ENCODE measurements at places on chromosomes 3 and 15.
A peak's percentile ranks its signal among the peaks of the same experiment; 100 is the strongest.

DNA sequence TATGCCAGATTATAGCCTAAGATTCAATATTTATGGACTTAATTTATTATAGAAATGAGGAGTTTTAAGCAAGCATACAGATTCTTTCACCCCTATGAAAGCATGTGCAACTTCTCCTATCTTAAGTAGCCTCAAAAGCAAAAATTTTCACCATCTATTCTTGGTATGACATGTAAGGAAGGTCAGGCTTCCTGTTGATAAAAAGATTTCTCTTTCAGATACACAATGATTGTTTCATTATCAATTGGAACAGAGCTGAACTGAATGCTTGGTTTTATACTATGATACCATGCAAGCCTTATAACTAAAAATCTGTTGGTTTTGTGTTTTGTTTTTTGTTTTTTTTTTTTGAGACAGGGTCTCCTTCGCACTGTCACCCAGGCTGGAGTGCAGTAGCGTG, 3.9 kb downstream of the GRK7 start:
- no peak for DNase-seq

DNA sequence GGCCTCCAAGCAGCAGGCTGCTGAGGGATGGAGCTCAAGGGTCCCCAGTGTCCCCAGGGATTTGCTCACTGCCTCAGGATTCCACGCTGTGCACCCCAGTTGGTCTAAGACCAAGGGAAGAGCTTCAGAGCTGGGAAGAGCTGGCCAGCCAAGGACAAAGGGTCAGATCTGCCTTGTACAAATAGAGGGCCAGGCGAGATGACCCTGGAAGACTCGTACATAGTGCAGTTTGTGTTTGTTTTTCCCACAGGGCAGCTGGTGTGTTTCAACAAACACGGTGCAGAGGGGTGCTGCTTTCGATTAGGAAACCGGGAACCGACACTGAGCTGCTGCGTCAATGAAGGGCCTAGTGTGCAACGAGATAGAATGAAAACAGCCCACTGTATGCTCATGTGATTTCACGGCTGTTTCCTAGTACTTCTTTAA, 56.1 kb upstream of the TRPM1 start:
- no peak for DNase-seq

DNA sequence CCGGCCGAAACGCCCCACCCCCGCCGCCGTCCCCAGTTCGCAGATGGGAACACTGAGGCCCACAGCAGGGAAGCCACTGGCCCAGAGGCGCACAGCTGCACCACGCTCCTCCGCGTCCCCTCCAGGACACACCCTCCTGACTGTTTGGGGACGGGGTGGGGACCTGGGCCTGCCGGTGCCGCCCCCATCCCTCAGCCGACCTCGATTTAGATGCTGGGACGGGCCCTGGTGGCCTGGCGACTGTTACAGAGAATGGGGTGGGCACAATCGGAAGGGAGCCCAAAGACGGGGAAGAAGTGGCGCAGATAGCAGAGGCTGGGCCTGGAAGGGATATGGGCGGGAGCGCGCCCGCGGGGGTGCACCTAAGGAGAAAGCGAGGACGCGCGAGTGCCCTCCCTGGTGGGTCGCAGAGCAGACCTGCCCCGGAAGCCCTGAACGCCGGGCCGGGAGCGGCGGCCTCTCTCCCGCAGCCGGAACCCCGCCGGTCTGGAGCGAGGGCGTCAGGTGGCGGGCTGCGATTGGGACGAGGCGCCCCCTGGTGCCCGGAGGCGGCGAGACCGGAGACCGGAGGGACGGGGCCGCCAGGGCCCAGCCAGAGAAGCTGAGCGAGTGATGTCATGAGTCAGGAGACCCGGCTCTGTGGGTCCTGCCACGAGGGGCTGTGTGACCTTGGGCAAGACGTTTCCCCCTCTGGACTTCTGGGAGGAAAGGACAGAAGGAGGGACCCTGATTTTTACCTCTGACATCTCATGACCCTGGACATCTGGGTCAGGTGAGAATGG, 78.4 kb downstream of the IQSEC1 start:
- peak; percentile 86 for DNase-seq

GRCh38 chr15:41048397-41048796, 67.7 kb downstream of the INO80 start:
- DNase-seq = no peak

DNA sequence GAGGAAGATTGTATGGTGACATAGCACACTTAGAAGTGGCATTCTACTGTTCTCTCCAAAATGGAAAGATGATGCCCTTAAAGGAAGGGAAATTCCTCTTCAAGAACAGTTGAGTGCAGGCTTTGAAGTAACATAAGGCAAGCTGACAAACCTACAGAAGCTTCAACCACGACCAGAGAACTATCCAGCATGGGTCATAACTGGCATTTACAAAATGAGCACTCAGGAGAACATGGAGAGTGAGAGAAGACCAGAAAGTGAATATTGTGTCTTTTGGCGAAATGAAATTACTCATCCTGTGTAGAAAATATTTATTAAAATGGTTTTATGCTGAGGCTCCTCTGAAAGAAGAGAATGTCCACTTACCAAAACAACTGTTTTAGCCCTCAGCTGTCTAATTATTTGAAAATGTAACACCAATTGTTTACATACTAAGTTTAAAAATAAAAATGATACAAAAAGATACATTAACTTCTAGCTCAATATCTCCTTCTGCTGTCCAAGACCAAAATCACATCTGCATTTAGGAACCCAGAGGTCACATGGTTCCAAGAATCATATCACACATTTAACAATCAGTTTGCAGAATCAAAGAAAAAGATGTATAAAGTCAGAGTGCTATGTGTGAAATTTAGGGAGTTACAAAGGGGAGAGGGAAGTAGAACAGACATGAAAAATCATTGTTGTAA, 216.9 kb downstream of the ATP8B4 start:
- DNase-seq = no peak

DNA sequence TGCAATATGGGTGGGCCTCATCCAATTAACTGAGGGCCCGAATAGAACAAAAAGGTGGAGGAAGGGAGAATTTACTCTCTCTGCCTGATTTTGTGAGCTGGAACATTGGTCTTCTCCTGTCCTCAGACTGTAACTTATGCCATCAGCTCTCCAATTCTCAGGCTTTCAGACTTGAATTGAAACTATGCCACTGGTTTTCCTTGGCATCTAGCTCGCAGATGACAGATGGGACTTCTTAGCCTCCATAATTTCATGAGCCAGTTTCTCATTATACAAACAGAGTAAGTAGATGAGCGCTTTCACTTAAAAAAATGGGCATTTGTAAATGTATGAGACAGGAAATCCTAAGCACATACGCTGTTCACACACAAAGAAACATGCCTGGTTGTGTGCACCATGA, 8.7 kb upstream of the PTX3 start:
- DNase-seq = no peak

DNA sequence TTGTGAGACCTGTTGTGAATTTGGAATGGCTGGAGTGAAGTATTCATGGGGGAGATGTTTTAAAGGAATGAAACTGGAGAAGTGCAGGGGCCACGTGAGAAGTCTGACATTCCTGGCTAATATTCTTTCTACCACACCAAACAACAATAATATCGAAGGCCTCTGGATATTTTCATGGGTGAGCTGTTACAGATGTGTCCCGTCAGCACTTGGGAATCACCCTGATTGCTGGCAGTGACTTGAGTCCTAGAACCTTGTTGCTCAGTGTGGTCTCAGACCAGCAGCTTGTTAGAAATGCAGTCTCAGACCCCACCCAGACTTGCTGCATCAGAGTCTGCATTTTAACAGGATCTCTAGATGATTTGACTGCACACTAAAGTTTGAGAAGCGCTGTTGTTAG, 113.8 kb downstream of the ITPR1 start:
- no peak for DNase-seq

- no peak for DNase-seq
Observed at GRCh38 chr3:167839460-167840134, 104.1 kb downstream of the SERPINI1 start.

DNA sequence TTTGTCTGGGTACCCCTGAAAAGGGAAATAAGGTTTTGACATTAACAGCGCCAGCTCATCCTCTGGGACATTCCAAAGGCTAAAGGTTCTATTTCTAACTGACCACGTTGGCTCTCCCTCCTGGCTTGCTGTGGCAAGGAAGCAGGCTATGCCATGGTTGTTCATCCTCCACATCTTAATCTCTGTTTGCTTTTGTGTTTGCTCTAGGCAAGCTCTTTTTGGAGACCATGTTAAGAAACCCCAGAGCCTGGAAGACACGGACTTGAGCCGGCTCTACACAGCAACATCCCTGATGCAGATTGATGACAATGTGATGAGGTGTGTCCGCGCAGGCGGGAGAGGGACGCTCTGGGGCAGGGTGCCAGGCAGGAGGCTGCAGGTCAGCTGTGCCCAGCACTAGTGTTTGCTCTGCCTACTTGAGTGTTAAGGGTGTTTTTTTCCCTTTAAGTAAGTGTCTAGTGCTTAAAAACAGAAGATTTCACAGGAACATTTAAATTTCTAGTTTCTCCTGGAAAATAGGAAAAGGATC, 33.3 kb downstream of the RLBP1 start:
- DNase-seq = no peak

GRCh38 chr15:68228143-68228970, 1.2 kb downstream of the CLN6 start:
- no peak for DNase-seq

DNA sequence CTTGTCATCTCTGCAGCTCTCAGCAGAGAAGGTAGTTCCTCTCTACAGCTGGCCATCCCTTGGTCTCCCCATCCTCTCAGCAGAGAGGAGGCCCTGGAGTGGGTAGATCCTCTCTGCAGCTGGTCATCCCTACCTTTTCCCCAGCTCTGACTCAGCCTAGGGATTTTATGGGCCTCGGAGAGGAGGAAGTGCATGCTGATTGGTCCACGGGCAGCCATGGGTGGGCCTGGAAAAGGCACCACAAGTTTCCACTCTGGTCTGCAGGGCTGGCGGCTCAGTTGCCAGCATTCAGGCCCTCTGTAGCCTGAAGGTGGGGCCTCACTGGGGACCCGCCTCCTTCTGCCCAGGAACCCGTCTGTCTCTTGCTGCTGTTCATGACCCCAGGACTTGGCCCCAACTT, 36.9 kb downstream of the NR1D2 start:
- DNase-seq = no peak

- DNase-seq = no peak
Observed at GRCh38 chr15:69798481-69799250, 299.1 kb downstream of the TLE3 start.

DNA sequence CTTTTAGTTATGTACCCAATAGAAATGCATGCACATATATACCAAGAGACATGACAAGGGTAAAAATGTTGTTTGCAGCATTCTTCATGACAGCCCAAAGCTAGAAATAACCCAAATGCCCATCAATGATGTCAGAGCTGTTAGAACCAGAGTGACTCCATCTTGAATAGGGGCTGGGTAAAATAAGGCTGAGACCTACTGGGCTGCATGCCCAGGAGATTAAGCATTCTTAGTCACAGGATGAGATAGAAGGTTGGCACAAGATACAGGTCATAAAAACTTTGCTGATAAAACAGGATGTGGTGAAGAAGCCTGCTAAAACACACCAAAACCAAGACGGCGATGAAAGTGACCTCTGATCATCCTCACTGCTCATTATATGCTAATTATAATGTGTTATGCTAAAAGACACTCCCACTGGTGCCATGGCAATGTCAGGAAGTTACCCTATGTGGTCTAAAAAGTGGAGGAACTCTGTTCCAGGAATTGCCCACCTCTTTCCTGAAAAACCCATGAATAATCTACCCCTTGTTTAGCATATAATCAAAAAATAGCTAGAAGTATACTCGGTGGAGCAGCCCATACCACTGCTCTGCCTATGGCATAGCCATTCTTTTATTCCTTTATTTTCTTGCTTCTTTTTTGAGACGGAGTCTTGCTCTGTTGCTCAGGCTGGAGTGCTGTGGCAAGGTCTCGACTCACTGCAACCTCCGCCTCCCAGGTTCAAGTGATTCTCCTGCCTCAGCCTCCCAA, 32.9 kb downstream of the ZBTB11 start:
- no peak for DNase-seq

GRCh38 chr15:33722005-33722672, 246.2 kb upstream of the CHRM5 start:
- DNase-seq = no peak

DNA sequence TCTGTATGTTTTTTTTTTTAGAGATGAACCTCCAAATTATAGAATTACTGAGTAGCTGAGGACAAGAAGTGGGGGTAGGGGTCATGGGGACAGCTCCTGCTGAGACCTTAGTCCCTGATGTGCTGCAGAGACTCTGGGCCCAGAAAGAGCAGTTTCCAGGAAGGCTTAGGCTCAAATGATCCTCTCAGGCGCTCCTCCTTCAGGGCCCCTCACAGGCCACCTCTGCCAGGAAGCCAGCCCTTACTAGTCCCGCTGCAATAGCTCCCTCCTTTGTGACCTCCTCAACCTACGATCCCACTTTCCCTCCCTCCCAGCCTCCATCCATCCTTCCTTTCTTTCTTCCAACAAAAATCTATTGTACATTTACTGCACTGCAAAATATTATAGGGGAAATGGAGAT, 24.6 kb downstream of the SLC28A1 start:
- no peak for DNase-seq

DNA sequence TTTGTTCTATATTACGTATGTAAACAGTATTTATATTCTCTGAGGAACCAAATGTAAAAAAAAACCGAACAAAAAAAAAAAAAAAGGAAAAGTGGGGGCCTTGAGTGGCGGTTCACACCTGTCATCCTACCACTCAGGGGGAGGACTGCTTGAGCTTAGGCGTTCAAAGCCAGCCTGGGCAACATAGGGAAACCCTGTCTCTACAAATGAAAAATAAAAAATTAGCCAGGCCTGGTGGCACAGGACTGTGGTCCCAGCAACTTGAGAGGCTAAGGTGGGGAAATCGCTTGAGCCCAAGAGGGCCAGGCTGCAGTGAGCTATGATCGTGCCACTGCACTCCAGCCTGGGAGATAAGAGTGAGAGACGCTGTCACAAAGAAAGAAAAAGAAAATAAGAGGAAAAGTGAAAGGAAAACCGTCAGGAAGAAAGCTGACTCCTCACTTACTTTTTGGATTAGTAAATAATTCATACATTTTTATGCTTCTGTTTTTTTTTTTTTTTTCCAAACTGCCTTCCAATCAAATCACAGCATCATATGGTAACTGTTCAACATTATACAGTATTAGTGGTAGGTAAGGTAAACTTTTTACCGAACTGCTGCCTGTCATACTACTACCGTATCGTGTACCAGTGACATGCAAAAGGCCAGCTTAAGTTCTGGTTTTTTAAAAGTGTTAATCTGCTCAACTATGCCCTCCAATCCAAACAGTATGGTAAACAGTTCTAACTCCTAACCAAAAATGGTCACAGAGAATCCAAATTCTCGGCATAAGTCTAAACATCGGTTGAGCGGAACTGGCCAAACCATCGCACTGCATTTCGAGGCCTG, 1.2 kb downstream of the PHC3 start:
- no peak for DNase-seq

GRCh38 chr15:96218623-96219455, 111.7 kb upstream of the NR2F2 start:
- DNase-seq = no peak

GRCh38 chr3:11187681-11188080, 33.4 kb downstream of the HRH1 start:
- no peak for DNase-seq

- peak; percentile 4 for DNase-seq
Observed at GRCh38 chr3:100260081-100260684, 609 bp upstream of the TBC1D23 start.

Measured in substantia nigra (tissue), 51 donors.